ENCODE measurements at places on chromosomes 12 and 14. TPM values are rescaled to one million over a fixed set of nuclear protein-coding genes. Genes with fewer than 3 reads are reported as not detected.

Gene TTC5
- 10.0 TPM for total RNA-seq

Gene MTERF2
- 33.1 TPM for total RNA-seq

Gene NUAK1
- total RNA-seq: 42.1 TPM

Gene TPPP2
- total RNA-seq: 1.1 TPM

Gene TBC1D30
- 0.35 TPM for total RNA-seq

Data from Right ventricle myocardium inferior (tissue), 1 donor.